B cell (primary cell): ENCODE measurements at places on chromosomes 2 and 18. TPM values are rescaled to one million over a fixed set of nuclear protein-coding genes. Genes with fewer than 3 reads are reported as not detected.

DNA sequence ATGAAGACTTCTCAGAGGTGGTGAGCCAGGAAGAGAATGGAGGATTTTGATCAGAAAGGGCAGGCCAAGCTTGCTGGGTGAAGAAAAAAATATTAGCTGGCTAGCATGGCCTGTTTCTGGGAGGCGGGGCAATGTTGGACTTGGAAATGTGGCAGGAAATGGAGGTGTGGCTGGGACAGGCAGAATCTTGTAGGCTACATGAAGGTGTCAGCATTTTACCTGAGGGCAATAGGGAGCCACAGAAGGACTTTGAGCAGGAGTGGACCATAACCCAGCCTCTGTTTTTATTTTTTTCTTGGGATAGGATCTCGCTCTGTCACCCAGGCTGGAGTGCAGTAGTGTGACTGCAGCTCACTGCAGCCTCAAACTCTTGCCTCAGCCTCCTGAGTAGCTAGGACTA lies 31.7 kb downstream of the EMX1 start:
- no peak overlapping the region for H3K27ac ChIP-seq
- H3K36me3 ChIP-seq, result no peaks in the 10 kb centered on the region
- H3K4me1 ChIP-seq, result no peaks in the 10 kb centered on the region
- H3K27me3 ChIP-seq, result no peaks in the 10 kb centered on the region

GRCh38 chr2:168272225-168272624 lies 24.8 kb upstream of the STK39 start:
- H3K27ac ChIP-seq, result no peak overlapping the region
- no peaks in the 10 kb centered on the region for H3K4me1 ChIP-seq
- no peaks in the 10 kb centered on the region for H3K36me3 ChIP-seq
- no peak for DNase-seq
- H3K4me3 ChIP-seq, result no peak overlapping the region

DNA sequence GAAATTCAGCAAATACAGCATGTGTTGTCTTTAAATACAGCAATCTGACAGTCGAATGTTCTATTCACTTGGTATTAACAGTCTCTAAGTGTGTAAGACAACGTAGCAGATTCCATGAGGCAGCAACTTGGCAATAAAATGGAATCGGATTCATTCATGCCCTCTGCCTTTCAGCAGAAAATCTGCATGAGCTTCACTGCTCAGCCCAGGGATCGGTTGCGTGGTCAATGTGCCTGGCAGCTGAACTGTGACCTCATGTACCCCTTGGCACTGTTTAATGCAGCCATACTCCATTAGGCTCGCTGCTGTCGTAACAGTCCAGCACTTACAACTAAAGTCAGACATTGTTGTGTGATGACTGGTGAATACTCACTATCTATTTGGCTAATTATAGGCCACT lies 17.7 kb upstream of the RGPD4 start:
- H3K27me3 ChIP-seq, result no peaks in the 10 kb centered on the region
- no peak overlapping the region for H3K27ac ChIP-seq
- no peaks in the 10 kb centered on the region for H3K36me3 ChIP-seq
- no peak for DNase-seq
- H3K4me1 ChIP-seq, result no peaks in the 10 kb centered on the region

DNA sequence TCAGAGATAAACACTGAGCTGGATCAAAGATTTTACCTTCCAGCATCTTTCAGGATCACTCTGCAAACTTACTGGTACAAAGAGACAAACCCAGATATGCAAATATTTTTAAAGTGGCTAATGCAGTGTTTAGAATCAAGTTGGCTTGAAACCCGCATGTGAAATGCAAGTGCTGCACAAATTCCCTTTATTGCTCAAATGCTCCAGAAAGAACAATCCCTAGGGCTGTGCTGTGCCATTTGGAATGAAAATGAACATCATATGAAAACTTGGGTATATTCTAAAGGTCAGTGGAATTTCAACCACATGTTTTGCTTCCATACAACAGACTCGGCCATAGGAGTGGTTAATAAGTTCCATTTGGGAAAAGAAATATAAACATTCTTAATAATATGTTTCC lies 139.1 kb downstream of the VWC2L start:
- no peaks in the 10 kb centered on the region for H3K36me3 ChIP-seq
- DNase-seq, result no peak
- H3K4me1 ChIP-seq, result no peaks in the 10 kb centered on the region
- no peak overlapping the region for H3K27ac ChIP-seq
- no peak overlapping the region for H3K4me3 ChIP-seq
- H3K27me3 ChIP-seq, result no peaks in the 10 kb centered on the region

DNA sequence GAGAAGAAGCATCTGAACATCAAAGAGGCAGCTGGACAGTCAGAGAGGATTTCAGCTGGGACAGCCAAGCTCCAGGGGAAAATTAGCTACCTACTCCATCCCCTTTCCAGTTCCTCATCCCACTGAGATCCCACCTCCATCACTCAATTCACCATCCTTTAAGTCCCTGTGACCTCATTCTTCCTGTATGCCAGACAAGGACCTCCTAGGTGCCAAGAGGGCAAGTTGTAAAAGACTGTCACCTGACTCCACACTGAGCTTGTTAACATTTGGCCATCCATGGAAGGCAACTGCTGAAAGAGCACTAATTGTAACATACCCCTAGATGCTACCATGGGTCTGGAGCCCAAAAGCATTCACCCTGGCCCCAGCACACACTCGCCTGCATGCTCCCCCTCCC lies 97.8 kb downstream of the KYNU start:
- H3K4me3 ChIP-seq, result no peak overlapping the region
- no peak overlapping the region for H3K27ac ChIP-seq
- H3K36me3 ChIP-seq, result peaks cover 8% of the 10 kb centered on the region
- no peaks in the 10 kb centered on the region for H3K4me1 ChIP-seq
- no peak for DNase-seq
- H3K27me3 ChIP-seq, result no peaks in the 10 kb centered on the region

The PROC gene
- 1.2 TPM in 1 of 2 replicates, not detected in the other for total RNA-seq

- no peak within 1 kb of the TSS for H3K27ac ChIP-seq
- H3K4me3 ChIP-seq, result peak within 1 kb of the TSS; percentile 20
- DNase-seq, result peak; percentile 35
- no peaks in the 10 kb centered on the region for H3K36me3 ChIP-seq
- H3K4me1 ChIP-seq, result peaks cover 10% of the 10 kb centered on the region
Measured at GRCh38 chr2:219627103-219628100, at the start of gene SLC4A3. Gene SLC4A3, plus strand, starts transcription at chr2:219627630. Its CDS starts 363 bp downstream, at chr2:219627993.
